ENCODE measurements at places on chromosomes 7 and 10.

GRCh38 chr7:111312966-111313365 lies 222.0 kb downstream of the LRRN3 start:
- no peak for DNase-seq

DNA sequence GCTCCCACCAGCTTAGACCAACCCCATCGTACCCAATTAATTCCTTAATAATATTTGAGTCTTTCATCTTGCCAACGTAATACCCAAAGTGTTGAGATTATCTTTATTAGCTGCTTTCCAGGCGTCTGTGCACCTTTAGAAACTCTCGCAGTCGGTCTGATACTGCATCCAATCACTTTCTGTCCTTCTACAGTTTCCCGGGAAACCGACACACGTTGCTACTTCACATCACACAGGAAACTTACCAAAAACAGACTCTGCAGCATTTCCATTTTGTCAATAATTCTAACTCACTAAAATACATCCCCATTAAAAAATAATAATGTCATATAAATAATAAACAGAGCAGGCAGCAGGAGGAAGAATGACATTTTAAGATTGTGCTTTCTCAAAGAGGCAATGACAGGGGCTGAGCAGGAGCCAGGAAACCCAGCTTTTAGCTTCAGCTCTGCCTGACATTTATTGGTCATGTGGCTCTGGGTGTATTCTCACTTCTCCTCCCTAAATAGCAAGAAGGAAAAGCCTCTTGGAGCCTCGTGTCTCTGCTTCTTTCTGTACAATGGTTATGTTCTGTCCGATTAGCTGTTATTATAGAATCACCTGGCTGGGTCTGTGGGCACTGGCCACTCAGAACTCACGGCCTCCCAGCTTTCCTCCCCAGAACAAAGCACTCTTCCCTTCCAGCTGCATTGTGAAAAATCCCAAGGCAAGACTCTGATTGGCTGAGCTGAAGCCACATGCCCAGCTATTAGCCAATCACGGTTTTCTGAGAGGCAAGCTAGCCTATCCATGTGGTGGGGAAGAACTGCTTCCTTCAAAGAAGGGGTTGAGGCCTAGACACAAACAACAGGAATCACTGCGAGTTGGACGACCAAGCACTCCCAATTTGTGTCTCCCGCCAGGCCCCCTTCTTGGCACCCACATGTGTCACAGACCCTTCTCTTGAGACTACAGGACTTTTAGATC lies 424.7 kb upstream of the FOXK1 start:
- no peak for DNase-seq

DNA sequence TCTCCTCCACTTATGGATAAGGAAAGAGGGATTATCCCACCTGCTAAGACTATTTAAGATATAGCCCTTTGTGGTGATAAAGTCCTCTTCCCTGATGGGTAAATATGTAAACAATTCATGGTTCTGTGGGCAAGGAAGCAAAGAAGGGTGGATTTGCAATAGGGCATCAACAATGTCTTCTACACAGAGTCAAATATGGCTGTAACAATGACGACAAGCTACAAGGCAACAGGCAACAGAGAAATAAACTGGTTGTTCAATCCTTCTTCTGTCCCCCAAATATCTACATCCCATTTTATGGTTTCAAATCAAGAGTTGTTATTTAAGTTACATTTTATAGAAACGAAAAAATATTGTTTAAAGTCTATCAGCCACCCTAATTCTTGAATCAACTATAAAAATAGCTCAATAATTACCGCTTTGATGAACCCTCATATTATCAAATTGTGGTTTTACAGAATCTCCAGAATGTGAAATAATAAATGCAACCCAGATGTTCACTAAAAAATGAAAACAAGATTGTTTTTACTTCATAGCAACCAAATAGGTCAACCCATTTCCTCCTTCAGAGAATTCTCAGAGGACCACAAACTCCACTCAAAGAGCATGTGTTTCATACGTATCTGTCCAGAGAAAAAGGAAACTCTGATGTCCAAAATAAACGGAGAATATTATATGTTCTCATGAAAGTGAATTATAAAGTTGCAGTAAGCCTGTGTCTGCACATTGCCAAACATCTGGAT lies 13.8 kb downstream of the CYTH3 start:
- no peak for DNase-seq

- DNase-seq, result no peak
These were observed 248.7 kb downstream of the TSPAN12 start for GRCh38 chr7:120609136-120609753.

DNA sequence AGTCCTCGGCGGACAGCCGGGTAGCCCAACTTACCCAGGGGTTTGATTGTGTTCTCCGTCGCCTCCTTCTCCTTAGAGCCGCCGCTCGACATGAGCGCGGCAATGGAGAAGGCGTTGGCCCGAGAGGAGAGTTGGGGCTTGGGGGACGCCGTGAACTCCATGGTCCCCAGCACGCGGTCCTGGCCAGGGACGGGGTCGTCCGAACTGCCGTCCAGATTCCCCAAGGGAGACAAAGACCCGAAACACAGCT lies 515 bp downstream of the TBX20 start:
- no peak for DNase-seq

DNA sequence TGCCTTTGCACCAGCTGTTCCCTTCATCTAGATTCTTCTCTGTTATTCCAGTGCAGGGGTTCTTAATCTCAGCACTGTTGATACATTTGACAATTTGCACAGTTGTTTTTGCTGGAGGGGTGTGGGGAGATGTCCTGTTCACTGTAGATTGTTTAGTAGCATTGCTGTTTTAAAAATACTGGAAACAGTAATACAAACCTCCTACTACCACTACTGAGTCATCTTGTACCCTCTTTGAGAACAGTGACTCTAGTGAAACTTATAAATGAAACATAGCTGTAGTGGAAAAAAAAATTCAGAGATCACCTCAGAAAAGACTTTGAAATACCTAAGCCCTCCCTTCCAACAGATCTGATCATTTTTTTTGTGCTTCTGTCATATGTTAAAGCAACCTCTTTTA lies 154.8 kb upstream of the TMEM196 start:
- DNase-seq, result no peak

DNA sequence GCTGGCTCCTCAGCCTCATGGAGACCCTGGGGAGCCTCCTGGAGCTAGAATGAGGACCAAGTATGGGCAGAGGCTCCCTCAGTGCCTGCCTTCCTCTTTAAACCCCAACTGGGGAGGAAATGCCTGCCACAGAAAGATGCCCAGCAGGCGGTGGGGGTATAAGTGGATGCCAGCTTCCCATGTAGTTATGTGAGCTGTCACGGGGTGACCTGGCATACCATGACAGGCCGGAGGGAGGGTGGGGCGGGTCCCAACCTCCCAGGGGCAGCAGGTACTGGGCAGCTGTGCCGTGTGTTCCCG lies 35.0 kb downstream of the COL13A1 start:
- DNase-seq, result no peak

DNA sequence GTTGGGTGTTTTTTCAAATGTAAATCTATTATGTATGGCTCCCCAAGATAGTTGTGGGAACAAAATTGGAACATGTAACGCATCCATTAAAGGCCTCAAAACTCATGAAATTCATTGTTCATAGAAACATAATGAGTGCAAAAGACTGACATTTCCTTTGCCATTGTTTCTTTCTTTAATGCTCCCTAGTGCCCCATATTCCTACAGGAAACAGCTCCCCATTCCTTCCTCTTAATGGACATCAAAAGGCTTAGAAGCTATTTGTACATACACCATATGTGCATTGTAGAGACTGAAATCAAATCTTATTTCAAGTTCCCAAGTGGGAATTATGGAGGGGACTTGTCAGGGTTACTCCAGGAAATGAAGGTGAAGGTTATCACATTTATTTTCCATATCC lies 139.1 kb downstream of the AHR start:
- no peak for DNase-seq

- DNase-seq, result no peak
These were observed 25.0 kb downstream of the ESYT2 start for GRCh38 chr7:158804335-158804734.

DNA sequence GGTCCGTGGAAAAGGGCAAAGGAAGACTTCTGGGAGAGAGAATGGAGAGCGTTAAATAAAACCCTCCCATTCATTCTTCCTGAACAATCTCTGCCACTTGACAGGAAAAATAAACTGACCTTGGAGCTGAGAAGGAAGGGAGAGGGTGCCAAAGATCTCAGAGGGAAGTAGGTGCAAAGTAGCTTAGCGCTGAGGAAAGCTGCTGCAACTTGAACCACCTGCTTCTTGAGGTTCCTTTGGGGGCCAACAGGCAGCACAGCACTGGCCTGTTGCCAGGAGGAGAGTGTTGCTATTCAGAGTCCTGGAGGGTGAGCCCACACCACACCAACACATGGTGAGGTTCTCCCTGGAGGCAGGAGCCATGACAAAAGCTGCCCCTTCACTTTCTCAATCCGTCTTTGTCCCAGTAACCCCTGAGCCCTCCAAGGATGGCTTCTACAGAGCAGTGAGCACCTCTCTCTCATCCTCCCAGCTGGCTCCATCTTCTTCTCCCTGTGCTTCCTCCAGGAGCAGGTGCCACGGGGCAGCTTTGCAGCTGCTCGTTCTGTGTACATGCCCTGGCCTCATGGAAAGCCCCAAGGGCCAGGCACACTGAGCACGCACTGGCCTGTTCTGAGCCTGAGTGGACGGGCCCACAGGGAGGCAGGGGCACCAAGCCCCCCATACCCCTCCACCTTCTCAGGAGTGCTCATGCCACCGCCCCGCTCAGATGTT lies 101.3 kb downstream of the STRA8 start:
- DNase-seq, result no peak

- no peak for DNase-seq
These were observed 590.0 kb downstream of the LRMDA start for GRCh38 chr10:76021398-76021797.

Measured in 8988T (cell line).